ENCODE measurements at places on chromosomes 16 and 17.
A peak's percentile ranks its signal among the peaks of the same experiment; 100 is the strongest.

GRCh38 chr17:76419576-76420260 lies 33.2 kb downstream of the UBE2O start:
- DNase-seq, result no peak

DNA sequence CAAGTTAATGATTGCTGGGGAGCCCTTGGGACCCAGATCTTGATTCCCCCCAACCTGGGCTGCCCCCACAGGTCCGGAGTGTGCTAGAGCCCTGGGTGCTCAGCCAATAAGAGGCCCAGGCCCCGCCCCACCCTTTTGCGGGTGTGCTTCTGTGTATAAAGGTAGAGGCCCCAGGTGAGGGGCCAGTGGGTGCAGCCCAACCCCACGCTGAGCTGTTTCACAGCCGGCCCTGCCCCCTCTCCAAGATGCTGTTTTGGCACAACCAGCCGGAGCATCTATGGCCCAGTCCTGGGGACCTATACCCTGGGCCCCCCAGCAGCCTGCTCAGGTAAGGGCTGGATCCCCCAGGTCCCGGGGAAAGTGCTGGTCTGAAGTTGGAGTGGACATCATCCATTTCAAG lies 11.8 kb upstream of the STAC2 start:
- DNase-seq, result no peak

DNA sequence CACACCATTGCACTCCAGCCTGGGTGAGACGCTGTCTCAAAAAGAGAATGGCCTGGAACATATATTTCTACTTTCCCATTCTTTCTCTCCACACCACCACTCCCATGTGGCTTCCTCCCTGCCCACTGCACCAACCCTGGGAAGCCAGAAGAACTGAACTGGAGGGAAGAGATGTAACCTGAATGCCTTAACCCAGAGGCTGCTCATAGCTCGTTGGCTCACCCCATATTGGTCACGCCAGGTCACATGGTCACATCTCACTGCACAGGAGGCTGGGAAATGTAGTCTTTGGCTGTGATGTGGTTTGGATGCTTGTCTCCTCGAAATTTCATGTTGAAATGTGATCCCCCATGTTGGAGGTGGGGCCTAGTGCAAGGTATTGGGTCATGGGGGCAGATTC lies 5.9 kb upstream of the DNAH17 start:
- peak; percentile 59 for DNase-seq

DNA sequence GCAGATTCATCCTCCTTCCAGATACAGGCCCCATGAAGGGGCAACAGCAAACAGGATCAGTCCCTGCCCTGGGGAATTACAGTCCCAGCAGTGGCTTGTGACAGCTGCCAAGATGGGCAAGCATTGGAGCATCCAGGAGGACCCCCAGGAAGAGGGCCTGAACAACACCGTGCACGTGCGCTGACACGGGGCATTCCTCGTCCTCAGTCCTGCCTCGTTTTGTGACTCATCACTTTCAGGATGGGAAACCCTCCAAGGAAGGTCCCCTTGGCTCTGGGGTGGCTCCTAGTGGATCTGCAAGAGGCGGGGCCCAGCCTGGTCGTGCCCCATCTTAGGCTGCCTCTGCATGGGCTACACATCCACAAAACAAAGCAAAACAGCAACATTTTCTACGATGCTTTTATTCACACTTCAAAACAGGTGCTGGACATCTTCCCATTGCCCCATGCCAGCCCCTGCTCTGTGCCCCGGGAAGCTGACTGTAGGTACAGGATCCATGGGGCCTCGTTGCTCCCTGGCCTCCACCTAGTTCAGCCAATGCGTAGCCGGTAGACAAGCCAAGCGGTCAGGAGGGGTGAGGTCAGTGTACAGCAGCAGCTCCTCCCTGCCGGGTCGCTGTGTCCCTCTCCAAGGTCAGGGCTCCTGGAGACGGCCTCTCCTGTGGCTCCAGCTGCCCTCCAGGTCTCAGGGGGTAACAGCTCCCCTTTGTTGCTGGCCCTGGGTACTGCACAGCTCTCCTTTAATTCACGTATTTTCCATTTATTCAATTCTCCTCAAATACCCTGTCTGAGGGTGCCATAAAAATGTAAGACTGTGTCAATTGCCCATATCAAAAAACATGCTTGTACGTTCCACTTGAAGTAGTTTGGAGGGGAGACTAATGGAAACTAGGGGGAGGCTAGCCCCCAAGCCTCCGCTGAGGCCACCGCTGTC lies 32.2 kb downstream of the ACTG1 start:
- DNase-seq, result no peak

GRCh38 chr16:57123216-57123973 lies 31.0 kb downstream of the CPNE2 start:
- no peak for DNase-seq

GRCh38 chr16:67545665-67546024 lies 16.7 kb upstream of the CTCF start:
- no peak for DNase-seq

- no peak for DNase-seq
These were observed 13.7 kb downstream of the GLP2R start for GRCh38 chr17:9839433-9839832.

DNA sequence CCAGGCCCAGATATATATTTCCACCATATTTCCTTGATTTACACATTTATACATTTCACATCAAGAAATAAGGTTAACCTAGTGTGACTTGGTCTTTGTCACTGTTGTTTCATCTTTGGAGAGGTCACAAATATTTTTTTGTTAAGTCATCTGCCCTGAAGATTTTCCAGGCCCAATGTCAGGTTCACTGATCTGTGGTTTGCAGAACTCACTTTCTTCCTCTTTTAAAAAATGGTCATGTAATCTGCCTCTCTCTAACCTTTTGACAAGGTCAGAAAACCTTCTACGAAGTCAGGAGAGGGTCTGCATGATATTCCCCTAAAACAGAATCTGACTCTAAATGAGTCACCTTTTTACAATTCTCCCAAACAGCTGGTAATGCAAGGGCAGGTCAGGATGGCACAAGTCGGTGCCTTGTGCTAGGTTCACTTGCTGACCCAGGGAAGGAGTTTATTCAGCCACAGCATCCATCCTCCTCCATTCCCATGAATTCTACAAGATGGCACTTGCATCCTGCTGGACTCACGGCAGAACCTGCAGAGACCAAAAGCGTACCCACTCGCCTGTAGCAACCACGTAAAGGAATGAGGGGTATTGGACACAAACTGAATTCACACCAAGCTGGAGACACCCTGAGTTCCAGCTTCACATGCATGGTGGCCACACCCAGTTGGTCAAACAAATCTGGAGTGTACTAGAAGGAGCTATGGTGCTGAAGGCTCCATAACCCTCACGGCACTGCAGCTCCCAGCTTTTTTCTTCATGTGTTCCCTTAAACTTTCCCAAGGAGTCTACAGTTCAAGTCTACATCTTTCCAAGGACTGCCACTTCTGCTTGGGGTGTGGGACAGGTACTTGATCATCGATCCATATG lies 1.6 kb upstream of the KIAA0513 start:
- no peak for DNase-seq

DNA sequence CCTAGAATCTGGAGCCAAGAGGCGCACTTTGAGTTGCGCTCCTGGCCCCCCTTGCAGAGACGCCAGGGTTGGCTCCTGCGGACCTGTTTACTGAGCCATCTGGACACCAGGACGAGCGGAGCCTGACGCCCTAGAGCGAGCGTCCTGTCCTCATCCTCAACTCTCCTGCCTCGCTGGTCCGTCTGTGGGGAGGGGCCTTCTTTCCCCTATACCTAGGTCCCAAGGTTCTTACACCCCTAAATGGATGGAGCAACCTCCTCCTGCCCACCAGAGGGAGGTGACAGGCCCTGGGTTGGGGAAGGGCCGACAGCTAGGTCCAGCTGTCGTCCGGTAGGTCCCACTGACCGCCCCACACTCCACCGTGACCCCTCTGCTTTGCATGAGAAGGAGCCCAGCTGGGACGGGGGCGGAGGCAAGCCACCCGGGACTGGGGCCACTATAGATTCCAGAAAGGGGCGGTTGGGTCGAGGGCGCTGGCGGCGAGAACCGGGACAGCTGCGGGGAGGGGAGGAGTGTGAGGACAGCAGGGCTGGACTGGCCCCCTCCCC lies 3.1 kb upstream of the LHX1 start:
- DNase-seq, result no peak

- DNase-seq, result no peak
These were observed 83.8 kb downstream of the NETO2 start for GRCh38 chr16:47059991-47060390.

DNA sequence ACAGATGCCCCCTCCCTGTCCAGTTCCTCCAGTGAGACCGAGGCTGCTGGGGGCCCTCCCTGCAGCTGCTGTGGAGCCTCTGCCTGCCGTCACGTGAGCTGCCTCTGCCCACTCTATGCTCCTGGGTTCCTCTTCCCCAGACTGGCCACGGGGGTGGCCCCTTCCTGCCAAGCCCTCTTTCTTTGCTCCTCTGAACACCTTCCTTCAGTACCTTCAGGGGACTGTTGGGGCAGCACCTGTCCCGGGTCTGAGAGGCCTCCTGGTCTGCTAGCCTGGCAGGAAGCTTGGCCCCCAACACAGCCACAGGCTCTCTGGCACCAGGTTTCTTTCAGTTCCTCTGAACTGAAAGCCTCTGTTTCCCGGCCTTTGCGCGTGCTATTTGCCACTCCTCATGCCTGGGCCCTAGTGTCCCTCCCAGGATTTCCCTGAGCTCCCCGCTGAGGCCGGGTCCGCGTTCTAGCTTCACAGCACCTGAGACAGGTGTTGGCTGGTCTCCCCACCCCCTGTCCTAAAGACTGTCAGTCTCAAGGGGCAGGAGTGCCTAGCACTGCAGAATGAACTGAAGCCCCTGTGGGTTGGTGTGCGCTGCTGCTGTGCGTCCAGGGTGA lies 6.6 kb upstream of the ATP6V0C start:
- no peak for DNase-seq

DNA sequence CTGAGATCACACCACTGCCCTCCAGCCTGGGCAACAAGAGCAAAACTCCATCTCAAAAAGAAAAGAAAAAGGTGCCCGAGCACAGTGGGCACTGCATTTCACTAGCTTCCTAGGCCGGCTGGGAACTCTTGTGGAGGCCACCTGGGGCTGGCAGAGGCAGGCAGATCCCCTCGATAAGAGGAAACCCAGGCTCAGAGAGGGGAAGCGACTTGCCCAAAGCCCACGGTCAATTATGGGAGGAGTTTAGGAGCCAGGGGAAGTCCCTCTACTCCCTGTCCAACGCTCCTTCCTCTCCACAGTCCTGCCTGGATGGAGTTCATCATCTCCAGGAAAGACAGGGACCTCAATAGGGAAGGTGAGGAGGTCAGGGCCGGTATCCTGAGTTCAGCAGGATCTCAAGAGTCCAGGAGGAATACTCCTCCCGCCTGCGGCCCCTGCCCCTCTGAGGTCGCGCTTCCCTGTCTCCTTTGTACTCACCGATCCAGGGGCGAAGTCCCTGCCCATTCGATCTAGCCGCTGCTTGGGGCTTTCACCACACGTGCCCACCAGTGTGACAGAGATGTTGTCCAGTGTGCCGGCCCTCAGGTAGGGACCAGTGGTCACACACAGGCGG lies 841 bp downstream of the ALOXE3 start:
- no peak for DNase-seq

DNA sequence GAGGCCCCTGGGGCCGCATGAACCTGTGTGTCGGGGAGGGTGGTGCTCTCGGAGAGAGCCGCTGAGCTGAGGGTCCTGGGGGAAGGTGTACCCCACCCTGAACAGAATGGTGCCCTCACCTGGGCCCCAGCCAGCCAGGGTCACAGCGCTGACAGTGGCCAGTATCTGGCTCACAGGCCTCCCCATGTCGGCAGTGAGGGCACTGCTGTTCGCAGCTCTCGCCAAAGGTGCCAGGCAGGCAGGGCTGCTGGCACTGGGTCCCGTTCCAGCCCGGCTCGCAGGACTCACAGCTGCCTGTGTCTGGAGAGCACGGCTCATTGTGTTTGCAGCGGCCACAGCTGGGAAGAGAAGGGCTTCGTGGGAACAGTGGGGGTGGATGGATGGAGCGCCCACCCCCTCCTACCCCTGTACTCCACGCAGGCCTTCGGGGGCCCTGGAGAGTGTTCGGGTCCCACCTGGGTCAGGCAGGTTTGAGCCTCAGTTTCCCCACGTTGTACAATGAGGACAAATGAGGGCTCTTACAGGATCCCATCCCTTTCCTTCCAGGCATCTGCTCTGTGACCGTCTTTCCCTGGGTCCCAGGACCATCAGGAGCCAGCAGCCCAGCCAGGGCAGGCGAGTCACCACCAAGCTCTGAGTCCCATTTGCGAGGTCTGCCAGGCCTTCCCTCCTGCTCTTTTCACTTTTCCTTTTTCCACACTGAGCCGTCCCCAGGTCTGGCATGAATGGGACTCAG lies 5.0 kb downstream of the SCARF1 start:
- DNase-seq, result no peak

DNA sequence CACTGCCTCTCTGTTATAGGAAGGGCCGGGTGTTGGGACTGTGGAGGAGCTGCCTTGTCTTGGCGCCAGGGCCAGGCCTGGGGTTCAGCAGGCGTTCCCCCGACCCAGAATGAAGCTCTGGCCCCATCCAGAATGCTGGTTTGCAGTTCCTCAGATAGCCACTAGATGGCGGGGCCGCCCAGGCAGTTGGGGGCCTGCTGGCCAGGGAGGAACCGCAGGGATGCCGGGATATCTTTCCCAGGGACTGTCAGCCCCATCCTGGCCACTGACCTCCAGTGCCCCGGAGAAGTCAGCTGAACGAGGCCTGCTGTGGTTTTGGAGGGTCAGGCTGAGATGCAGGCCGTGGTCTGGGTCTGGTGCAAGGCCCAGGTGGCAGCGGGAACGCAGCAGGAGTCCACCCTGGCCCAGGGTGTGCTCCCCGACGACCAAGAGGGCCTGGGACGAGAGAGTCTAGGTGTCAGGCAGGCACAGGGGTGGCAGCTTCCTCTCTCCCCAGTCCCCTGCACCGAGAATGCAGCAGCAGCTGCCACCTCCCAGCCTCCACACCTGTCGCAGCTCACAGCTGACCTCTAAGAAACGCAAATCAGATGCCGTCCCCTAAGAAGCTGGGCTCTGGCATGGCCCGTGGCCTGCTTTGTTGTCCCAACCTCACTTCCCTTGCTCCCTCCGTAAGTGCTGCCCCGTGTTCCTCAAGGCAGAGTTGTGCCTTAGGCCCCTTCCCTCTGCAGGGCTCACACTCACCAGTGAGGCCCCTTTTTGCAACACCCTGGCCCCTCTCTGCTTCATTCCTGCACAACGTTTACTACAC lies 51.2 kb downstream of the RMI2 start:
- DNase-seq, result peak; percentile 82

DNA sequence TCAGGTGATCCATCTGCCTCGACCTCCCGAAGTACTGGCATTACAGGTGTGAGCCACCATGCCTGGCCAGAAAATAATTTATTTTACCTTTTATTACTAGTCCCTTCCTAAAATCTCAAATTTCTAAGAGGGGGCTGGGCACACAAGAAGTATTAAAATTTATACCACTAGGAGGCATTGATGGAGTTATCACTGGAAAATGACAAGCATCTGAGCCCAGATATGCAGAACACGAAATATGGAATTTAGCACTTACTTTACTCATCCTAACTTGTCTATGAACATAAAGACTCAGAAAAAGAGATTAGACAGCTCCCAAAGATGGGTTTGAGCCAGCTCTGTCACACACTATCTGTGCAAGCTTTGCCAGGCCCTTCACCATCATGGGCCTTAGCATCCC lies 46.4 kb downstream of the STAT5A start:
- DNase-seq, result no peak

DNA sequence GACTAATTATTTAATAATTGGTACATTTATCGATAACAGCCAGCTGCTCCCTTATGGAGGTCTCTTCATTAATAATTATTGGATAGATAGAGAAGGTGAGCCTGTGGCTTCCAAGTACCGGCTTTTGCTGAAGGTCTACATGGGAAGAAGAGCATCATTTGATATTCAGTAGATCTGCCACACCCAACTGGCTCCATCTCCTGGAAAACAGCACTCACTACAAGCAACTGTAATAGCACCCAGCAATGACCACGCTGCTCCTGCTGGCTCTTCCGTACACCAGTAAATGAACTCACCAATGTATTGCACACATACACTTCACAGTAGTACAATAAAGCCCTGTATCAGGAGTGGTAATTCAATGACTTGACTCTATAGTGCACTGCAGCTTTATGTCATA lies 19.5 kb downstream of the MARVELD3 start:
- peak; percentile 42 for DNase-seq
